ENCODE measurements at places on chromosomes 5 and 9. TPM values are rescaled to one million over a fixed set of nuclear protein-coding genes. Genes with fewer than 3 reads are reported as not detected.

DNA sequence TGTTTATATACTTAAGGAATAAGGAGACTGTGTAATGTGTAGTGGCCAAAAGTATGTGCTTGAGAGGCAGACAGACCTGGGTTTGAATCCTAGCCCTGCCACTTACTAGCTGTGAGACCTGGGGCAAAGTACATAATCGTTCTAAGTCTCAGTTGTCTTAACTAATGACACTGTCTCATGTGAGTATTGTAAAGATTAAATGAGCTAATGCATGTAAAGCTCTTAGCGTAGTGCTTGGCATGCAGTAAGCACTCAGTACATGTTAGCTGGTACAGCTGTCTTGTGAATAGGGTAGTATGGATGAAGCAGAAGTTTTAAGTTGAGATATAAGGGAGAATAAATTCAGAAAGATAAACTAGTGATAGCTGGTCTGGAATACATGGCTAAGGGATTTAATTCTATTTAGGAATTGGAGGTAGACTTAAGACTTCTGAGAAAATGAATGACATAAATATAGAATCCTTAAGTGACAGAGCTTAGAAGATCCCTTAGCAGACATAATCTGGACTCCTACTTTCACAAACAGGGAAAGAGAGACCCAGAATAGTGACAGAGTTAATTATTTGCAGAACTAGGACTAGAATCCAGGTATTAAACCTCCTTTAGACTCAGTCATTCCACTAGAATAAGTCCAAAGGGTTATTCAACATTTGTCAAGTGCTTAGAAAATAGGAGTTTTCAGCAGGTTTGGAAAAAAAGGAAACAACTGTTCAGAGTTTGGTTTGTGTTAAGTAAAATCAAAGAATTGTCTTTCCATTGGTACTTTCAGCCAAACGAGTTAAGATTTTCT lies 13.1 kb downstream of the GPR21 start:
- no peak for DNase-seq

The TSPAN17 gene
- 34.2 TPM for total RNA-seq

GRCh38 chr9:95103281-95103771 lies 214.2 kb downstream of the FANCC start:
- no peak for DNase-seq

DNA sequence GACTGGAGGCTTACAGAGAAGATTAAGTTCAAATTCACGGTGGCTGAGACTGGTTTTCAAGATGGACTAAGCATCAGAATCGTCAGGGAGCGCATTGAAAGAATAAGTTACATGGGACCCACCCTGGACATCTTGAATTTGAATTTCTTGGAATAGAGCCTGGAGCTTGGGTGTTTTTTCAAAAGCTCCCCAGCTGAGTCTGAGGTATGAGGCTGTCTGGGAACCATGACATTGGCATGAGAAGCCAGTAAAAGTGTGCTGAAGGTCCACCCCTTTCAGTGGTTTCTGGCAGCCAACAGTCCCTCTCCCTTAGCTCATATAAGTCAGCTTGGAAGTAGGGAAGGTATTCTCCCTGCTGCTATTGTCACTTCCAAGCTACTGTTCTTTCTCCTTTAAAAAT lies 97.8 kb downstream of the MAST4 start:
- DNase-seq, result no peak

GRCh38 chr5:31987985-31988710 lies 186.0 kb downstream of the GOLPH3 start:
- no peak for DNase-seq

- DNase-seq, result no peak
Measured at GRCh38 chr5:148186248-148187003, 16.4 kb upstream of the SPINK6 start.

The KYAT1 gene
- total RNA-seq, result 10.4 TPM

DNA sequence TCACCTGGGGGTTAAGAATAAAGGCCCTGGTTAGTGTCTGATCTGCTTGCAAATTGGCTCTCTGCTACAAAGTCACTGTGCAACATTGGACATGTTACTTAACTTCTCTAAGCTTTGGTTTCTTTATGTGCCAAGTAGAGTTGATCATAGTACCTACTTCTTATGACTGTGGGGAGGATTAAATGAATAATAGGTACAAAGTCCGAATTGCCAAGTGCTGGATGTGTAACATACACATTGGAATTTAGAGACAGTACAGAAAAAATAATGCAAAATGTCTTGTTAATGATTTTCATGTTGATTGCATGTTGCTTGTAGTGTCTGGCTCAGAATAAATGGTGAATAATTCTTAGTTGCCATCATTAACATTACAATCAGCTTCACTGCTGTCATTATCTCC lies 2.2 kb downstream of the DOCK8 start:
- DNase-seq, result no peak

GRCh38 chr9:129736334-129736733 lies 16.5 kb downstream of the PTGES start:
- no peak for DNase-seq

GRCh38 chr5:126503602-126504104 lies 80.4 kb downstream of the GRAMD2B start:
- no peak for DNase-seq

The PHF24 gene
- total RNA-seq, result not detected

The KCNV2 gene
- not detected for total RNA-seq

The CD180 gene
- total RNA-seq, result not detected

GRCh38 chr5:67021521-67021920 lies 175.1 kb downstream of the CD180 start:
- DNase-seq, result no peak

The EGFL7 gene
- total RNA-seq, result 3.2 TPM

DNA sequence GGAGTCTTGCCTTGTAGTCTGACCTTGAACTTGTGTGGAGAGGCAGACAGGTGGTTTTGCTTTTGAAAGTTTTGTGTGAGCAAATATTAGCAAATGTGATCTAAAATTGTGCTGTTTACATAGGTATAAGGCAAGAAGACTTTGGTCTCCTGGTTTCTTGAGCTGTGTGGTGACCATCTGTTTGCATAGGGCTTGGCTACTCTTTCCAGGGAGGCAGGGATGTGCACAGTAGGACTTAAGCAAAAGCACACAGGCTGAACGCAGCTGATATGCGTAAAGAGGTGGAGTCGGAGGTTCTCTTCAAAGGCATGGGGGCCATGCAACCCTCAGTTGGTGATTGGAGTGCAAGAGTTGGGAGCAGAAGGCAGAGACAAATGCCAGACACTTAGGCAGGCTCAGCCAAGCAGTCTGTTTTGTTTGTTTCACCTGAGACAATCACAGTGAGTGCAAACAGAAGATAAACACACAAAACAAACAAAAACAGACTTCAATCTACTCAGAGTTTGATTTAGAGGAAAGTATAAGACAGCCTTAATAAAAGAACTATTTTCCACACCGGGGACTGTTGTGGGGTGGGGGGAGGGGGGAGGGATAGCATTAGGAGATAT lies 744.2 kb downstream of the MTRR start:
- no peak for DNase-seq

DNA sequence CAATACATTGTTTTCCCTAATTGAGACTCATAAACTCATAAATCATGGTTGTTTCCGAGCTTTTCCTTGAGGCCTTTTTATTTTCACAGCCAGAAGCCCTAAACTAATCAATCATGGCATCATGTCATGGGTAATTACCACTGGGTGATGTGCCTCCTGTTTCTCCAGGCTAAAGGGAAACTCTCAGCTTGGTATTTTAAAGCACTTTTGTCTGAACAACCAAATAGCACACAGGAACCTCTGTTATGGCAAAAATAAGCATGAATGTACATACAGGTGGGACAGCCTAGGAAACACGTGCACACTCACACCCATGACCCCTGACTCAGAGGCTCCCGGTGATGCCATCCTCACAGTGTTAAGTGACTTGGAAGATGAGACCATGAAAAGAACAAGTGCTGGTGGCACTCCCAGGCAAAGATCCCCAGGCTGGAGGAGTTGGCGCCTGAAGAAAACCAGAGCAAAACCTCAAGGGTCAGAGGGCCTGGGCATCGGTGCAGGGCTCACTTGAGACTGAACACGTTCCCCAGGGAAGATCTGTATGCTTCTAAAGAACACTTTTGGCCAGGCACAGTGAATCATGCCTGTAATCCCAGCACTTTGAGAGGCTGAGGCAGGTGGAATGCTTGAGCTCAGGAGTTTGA lies 154.3 kb downstream of the ROR2 start:
- no peak for DNase-seq

GRCh38 chr5:15236911-15237508 lies 263.0 kb upstream of the FBXL7 start:
- no peak for DNase-seq

GRCh38 chr9:12956805-12957204 lies 182.0 kb downstream of the LURAP1L start:
- no peak for DNase-seq

DNA sequence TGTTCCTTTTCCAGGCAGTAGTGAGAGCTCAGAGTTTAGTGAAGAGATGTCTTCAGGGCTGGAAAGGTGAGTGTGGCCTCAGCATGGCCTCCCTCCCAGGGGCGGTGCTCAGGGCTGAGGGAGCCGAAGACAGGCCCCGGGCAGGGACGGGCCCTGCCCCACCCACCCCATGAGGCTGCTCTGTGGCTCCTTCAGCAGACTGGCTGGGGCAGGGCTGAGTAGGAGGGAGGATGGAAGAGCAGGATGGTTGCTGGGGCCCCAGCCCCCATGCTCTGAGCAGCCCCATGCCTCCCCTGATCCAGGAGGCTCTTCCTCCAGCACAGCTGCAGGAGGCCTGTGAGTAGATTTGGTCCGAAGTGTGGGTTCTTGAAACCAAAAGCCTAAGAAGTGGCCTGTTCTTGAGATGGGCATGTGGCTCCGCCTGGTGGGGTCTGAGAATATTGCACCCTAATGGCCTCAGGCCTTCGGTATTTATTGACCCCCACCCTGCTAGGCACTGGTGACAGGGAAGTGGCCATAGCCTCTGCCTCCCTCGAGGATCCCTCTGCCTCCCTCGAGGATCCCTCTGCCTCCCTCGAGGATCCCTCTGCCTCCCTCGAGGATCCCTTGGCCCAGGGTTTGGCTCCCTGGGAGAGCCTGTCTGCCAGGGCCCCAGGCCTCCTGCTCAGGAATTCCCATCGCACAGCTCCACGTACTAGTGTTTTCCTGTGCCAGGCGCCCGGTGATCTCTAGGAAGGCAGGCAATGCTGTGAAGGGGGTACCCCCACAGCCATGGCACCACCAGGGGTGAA lies 65.4 kb upstream of the GARNL3 start:
- peak; percentile 91 for DNase-seq

DNA sequence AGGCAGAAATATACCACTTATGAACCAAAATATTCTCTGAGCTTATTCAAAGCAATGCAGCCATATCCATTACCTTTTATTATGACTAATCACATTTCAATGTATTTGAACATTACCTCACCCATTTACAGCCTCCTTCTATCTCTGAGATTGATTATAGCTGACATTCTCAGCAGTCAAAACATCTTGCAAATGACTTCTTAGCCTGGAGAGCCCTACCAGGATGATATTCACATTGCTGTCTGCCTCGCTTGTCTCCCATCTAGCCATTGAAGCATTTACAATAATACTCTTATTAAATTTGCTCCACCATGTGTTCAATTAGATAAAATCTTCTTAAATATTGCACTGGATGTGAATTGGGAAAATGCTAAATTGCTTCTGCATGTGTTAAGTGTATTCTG lies 1879.9 kb upstream of the ACO1 start:
- DNase-seq, result no peak

GRCh38 chr9:34121996-34122395 lies 4.5 kb downstream of the DCAF12 start:
- DNase-seq, result no peak

The BAAT gene
- 0.57 TPM for total RNA-seq

DNA sequence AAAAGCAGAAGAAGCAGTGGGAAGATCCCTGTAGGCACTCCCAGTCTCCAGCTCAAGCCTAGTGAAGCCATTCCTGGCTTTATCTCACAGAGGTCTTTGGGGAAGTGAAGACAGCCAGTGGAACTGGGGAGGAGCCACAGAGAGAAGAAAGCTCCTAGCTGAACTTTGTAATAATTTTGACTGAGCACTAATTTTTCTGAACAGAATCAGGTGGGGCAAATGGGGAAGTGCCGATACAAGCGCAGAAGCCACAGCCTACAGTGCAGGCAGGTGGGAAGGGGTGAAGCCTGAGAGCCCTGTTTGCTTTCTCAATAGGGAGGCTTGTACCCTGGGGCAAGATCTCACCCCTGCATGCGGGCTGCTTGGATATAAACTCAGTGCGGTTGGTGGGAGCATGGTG lies 48.4 kb upstream of the SNAPC3 start:
- DNase-seq, result no peak

- no peak for DNase-seq
Measured at GRCh38 chr5:60350794-60351193, 349.2 kb downstream of the DEPDC1B start.

Measured in HT-29 (cell line).